Panc1 (cell line): ENCODE measurements at places on chromosomes 16 and 17.

- no peak for DNase-seq
These were observed 231.1 kb upstream of the TBX2 start for GRCh38 chr17:61168506-61168905.

DNA sequence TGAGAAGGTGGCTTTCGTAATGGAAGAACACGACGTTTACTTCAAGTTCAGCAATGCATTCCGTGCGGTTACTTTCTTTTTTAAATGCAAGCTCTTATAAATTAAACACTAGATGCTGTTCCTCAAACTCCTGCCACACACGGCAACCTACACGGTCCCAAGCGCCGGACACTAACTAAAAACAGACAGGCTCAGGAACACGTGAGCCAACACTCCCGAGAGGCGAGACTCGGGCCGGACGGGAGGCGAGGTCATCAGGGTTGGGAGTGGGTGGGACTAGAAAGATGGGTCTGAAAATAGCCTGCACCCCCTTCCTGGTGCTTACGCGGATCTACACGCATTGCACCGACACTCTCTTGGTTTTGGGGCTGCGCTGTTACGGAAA is 6.4 kb downstream of the CLCN7 start:
- DNase-seq, result no peak

DNA sequence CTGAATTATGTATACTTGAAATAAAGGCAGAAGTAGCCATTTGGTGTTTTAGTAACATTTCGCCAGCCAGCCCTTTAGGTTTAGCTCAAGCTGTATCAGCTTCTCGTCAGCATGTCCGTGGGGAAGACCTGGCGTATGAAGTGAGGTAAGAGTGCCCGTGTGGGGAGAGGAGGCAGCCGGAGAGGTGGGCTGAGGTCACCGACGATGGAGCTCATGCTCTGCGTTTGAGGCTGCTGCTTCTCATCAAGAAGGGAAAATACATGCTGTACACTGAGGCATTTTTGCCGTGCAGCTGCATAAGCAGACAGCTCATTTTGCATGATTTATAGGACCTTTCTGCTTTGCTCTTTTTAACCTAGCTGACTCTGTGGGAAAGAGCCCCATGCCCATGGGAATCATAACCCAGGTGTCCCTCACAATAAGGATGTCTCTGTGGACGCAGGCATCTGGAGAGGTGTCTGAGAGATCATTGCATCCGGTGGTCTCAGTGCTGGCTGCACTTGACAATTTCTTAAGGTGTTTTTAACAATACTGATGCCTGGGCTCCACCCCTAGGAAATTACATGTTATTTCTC is 179.1 kb downstream of the ABCC12 start:
- no peak for DNase-seq

DNA sequence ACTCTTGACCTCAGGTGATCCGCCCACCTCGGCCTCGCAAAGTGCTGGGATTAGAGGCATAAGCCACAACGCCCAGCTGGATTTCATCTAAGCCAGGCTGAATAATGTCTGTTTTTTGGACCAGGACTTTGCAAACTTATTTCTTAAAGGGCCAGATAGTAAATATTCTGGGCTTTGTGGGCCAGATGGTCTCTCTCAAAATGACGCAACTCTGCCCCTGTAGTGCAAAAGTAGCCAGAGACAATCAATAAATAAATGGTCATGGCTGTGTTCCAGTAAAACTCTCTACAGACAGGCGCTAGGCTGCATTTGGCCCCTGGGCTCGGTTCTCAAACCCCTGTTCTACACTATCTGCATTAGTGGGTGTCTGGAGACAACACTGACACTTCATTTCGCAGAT is 121.9 kb upstream of the CDH13 start:
- no peak for DNase-seq

- DNase-seq, result no peak
These were observed 192.8 kb downstream of the FTO start for GRCh38 chr16:53896722-53897121.

- DNase-seq, result no peak
These were observed 10.3 kb downstream of the EPN2 start for GRCh38 chr17:19247473-19247872.

DNA sequence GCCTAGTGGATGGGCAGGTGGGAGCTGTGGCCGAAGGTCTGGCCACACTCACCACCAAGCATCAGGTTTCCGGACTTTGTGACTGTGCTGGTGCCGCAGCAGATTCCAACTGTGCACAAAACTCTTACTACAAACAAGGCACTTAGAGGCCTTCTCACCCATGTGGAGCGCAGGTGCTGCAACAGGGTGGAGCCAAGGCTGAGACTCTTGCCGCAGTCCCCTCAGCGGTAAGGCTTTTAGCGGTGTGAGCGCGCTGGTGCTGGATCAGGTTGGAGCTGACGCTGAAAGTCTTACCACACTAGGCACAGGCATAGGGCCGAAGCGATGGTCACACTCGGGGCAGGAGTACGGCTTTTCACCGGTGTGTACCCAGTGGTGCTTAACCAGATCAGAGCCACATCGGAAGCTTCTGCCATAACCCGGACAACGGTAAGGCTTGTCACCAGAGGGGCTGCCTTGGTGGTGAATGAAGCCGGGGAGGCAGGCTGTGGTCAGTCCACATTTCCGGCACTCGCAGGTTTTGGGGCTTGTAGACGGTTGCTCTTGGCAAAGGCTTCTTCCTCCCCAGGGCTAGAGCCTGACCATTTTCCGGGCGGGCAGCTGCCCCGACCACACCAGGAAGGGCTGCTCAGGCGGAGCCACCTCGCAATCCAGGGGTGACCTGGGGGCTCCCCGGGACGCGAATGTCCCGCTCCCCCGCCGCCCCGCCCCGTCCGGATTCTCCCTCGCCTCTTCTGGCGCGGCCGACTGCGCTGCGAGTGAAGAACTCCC is 1.0 kb upstream of the ARMC5 start:
- DNase-seq, result no peak

DNA sequence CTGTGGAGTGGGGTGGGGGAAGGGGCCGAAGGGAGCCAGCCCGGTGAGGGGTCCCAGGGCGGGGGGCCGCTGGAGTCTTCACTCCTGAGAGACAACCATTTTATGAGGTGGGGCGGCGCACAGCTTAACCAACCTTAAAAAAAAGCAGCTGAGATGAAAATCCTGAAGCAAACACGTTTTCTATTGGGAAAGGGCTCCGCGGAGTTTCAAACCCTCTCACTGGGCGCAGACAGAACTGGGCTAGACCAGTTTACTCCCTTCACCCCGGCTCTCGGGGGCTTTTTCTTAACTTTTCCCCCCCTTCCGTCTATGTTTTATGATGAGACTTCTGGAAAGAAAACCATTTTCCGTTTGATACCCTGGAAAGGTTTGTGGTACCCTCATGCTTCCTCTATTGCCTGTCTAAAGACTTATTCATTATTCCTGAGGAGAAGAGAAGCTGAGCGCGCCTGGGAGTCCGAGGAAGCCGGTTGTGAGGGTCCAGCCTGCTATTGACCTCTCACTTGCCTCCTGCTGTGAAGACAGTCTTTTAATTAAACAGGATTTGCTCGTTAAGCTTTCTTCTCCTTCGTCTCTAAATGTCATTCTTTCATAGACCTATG is 482 bp upstream of the SSH2 start:
- no peak for DNase-seq

DNA sequence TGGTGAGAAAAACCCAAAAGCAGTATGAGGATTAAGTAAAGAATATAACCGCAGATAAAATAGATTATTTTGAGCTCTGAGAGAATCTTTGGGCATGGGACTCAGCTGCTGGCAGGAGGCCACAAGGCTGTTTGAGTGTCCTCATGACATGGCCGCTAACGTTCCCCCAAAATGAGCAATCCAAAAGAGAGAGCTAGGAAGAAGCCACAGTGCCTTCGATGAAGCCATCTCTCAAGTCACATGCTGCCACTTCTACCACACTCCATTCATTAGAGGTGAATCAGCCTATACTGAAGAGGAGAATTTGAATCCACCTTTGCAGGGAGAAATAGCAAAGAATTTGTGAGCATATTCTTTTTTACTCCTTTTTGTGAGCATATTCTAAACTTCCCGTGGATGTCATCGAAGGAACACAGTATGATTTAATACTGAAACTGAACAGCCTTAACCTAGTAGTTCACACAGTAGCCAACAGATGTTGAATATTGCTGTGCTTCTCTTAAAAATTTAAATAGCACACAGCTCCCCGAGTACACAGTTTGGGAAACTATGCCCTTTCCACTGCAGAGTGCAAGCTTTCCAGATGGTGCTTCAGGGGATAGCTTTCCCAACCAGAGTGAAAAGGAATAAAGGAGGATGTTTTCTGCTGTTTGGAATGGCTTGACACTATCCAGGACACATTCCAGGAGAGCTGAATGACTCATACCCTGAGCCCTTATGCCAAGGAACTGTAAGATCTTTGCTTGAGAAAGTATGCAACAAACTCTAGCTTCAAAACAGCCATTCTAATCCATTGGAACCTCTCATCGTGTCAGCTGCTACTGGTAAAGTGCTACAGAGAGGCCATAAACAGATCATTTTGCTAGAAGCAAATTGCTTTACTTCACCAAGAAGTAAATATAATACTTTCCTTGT is 33.9 kb downstream of the ANKFY1 start:
- no peak for DNase-seq

GRCh38 chr17:2797226-2797625 is 988 bp downstream of the RAP1GAP2 start:
- no peak for DNase-seq

DNA sequence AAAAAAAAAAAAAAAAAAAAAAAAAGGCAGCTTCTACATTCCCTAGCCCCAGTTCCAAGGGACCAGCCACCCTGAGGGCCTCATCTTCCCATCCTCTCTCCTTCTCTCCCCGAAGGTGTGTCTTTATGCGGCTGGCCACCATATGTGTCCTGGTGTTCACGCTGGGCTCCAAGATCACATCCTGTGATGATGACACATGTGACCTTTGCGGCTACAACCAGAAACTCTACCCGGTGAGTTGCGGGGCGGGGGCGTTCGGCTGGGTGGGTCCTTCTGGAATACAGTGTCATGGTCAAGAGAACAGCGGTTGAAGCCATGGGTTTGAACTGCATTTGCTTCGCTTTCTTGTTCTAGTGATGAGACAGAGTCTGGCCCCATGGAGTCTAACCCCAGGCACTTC is 22.6 kb upstream of the COQ7 start:
- DNase-seq, result no peak

DNA sequence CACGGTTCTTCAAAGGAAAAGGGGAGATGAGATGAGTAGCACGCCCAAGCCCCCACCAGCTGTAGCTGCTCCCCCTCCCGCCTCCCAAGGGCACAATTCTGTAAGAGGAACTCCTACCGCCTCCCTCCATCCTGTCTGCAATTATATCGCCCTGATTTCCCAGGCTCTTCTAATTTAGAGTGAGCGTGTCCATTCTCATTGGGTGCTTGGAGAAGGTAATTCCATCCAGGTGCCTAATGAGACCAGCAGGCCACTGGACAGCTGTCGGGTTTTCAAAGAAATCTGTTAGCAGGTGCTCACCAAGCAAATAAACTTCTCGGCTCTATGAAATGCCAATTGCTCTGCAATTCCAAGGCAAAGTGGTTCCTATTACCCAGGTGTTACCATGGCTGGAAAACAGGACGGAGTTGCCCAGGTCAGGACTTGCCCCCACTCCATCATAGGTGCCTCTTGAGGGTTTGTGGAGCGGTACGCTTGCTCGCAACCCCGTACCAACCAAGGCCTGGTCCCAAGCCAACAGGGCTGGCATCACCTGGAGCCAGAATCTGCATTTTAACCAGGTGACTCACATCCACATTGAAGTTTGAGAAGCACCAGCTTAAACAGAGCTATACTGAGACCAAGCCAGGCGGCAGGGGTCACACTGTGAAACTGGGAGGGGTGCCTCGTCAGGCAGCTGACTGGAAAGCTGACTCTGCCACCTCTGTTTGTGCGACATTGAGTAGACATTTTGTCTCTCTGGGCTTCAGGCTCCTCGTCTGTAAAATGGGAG is 16.5 kb upstream of the MEAK7 start:
- DNase-seq, result no peak

DNA sequence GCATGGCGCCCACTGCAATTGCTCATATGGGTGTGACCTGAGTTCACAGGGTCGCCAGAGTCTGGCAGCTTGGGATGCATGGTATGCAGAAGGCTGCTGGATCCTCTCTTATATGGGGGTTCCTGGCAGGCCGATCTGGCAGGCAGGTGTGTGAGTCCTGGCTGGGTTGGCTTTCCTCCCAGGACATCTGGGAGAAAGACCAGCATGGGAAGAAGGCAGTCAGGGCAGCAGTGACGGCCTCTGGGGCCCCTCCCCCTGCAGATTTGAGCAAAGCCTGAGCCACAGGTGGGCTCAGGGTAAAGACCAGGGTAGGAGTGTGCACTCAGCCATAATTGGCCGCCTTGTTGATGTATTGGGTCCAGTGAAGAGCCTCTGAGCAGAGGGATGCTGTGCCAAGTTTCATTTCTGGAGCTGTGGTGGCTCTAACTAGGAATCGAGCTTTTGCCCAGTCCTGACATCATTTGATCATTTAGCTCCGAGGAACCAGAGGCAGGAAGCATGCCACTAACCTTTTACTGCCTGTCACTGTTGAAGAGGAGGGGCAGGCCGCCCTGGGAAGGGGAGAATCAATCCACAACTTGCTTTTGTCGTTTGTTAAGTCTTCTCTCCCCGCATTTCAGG is 174.3 kb downstream of the CCDC182 start:
- no peak for DNase-seq

DNA sequence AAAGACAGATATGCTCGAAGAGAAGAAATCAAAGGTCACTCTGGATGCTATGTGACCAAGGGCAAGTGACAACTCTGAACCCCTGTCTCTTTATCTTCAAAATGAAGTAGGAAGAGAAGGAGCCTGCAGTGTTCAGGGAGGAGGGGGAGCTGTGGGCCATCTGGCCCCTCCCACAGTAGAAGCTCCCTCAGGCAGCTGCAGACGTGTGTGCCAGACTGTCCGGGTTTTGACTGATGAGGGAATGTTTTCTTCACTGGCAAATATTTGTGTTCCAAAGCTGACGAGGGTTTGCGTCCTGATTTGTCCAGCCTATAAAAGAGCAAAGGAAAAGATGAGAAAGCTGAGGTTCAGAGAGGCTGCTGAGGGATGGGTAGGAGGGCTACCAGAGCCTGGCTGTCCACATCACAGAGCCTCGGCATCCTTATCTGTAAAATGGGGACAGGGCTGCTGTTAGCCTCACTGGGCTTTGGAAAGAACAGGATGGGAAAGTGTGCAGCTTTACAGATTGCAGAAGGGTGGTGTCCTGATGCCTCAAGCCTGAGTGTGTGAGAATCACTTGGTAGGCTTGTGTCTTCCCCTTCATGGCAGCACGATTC is 1.8 kb upstream of the GINS2 start:
- DNase-seq, result no peak

GRCh38 chr17:76000016-76000754 is 470 bp upstream of the CDK3 start:
- no peak for DNase-seq

DNA sequence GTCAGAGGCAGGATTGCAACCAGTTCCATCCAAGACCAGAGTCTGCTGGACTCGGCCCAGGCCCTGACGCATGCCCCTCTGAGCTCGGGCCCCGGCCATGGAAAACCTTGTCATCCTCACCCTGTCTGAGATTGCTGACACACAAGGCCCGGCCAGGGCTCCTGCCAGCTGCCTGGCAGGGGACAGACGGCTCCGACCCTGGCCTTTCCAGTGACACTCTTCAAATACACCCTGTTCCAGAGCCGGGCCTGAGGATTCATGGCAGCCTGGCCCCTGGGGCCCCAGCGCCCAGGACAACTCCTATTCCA is 3.2 kb upstream of the PABPN1L start:
- no peak for DNase-seq

GRCh38 chr17:39716879-39717536 is 13.3 kb downstream of the MIEN1 start:
- no peak for DNase-seq

GRCh38 chr17:72726936-72727335 is 365.6 kb downstream of the SLC39A11 start:
- no peak for DNase-seq

- DNase-seq, result no peak
These were observed 1.4 kb downstream of the HBM start for GRCh38 chr16:167122-167690.
